ENCODE measurements at places on chromosomes 1 and 21.
A peak's percentile ranks its signal among the peaks of the same experiment; 100 is the strongest.

GRCh38 chr1:218493986-218494385 lies 148.8 kb downstream of the TGFB2 start:
- DNase-seq: no peak

GRCh38 chr1:14486401-14487201 lies 111.9 kb upstream of the KAZN start:
- no peak for DNase-seq

- no peak for DNase-seq
These were observed 738 bp upstream of the GPR161 start for GRCh38 chr1:168137515-168137821.

- no peak for DNase-seq
These were observed 21.4 kb upstream of the LSM10 start for GRCh38 chr1:36419140-36419539.

DNA sequence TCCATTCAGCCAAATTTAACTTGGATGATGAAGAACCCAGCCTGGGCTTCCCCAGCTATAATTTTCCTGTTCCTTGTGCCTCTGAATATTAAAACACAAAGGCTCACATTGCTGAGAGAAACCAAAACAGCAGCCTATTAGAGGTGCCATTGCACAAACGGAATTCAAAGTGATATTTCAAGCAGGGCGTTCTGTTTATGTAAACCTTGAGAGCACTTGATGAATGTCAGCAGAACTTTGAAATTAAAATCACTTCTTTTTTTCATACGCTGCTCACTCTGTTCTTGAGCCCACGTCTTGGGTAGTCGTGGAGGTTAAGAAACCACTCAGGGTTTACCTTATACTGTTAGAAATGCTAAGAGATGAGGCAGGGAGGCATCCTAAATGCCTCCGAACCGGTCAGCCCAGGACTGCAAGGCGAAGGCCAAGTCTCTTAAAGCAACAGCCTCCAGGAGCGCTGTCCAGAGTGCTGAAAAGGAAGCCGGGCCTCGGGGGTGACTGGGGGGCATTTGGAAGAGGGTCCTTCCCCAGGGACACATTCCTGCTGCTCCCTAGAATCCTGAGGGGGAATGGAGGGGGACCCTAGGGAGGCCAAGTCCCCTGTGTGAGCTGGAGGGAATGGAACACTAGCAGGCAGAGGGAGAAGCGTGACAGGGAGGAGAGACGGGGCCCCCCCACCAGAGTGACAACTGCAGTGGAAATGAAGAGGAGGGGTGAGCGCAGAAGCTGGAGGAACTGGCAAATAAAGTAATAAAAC lies 154.8 kb upstream of the VAMP3 start:
- DNase-seq: no peak

DNA sequence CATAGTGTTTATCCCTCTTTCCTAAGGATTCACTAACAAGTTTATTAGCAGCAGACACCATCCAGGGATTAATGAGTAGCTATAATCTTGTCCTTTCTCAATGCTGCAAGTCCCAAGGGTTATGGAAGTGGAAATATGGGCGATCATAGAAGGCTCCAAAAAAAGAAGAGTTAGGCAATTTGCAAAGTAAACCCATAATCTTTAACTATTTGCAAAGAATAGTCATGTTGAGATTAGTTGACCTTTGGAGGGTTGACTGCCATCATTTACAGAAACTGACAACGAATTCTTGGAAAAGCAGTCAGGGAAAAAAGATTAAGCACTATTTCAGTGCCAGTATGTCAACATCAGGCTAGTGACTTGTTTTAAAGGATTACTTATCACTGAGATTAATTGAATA lies 169.9 kb downstream of the KCNT2 start:
- DNase-seq: no peak

GRCh38 chr1:117241512-117241911 lies 30.8 kb upstream of the VTCN1 start:
- no peak for DNase-seq

- no peak for DNase-seq
These were observed 121.2 kb downstream of the ADGRL2 start for GRCh38 chr1:81921851-81922462.

DNA sequence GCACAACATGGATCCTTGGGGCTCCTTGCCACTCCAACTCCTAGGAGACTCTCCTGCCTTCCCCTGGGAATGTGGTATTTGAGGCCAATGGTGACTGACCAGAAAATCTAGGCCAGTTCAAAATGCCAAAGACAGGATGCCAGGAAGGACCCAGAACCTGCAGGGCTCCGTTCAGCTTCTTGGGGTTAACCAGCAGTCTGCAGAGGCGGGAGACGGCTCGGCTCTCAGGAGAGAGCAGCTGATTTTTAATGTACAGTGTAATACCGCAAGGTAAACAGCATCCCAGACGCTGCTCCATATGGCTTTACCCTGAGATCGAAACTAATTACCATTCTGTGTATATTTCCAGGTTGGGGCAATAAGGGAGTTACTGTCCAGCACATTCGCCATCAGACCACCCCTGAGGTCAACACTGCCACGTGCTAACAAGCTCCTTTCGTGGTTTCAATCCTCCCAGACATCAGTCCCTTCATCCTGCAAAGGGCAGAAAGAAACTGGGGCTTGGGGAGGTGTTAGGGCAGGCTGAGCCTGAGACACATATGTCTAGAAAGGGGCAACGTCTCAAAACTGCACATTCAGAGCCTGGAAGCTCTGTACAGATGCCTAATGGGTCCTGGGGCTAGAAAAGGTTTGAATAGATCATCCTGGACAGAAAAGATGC lies 16.7 kb downstream of the ITPKB start:
- DNase-seq: no peak

DNA sequence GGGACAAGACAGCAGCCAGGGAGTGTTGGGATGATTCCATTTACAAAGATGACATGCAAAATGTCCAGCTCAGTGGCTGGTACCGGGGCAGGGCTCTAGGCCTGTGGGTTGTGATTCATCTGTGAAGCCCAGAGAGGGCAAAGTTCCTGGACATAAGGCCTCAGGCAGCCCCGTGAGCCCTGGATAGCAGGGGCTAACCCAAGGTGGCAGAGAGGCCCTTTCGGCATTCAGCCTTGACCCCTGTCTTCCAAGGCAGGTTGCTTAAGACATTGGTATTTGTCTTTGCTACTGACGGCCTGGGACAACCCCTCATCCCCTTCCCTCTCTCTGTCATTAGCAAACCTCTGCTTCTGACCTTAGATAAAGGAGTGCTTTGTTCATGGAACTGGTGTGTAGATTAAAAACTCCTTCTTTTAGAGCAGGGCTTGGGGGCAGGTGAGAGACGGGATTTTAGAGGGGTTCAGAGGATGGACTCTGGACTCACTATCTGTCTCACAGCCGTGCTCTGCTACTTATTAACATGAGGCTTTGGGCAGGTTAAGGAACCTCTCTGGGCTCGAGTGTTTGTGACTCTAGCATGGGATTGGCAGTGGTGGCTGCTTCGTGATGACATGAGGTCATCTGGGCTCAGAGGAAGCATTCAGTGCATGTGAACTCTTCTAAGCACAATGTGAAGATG lies 36.3 kb downstream of the TMEM51 start:
- DNase-seq: no peak

GRCh38 chr1:174654560-174654959 lies 206.8 kb downstream of the GPR52 start:
- DNase-seq: no peak

DNA sequence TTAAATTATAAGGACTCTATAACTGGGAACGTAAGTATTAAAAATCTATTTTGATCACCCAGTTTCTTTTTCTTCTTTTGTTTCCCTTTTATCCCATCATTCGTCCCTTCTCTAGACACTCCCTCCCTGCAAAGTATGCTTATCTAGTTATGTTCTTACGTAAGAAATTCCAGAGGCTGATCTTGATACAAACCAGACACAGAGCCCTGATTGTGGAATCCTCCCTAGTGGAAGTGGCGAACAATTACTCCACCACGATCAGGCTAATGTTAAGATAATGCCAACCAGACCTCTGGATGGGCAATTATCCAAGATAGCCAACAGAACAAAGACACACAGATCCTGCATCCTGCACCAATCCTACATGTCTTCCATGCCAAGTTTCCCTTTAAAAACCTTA lies 1557.4 kb downstream of the PLA2G4A start:
- DNase-seq: no peak

GRCh38 chr1:172383536-172383935 lies 36.9 kb upstream of the C1orf105 start:
- DNase-seq: no peak

DNA sequence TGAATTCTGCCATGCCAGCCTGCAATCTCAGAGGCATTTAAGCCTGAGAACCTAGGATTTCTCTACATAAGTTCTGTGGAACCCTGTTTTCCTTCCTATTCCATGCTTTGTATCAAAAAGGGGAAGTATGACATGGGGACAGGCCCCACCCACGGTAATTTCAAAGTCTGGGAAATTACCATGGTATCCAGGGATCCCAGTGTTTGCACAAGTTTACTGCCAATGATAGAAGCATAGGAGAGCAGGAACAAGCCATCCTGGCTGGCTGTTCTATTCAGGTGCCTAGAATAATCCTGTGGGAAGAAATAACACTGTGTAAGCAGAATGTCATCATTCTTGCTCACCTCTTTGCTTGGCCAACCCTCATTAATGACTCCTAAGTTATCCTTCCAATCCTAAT lies 53.8 kb upstream of the ATP1B1 start:
- no peak for DNase-seq

DNA sequence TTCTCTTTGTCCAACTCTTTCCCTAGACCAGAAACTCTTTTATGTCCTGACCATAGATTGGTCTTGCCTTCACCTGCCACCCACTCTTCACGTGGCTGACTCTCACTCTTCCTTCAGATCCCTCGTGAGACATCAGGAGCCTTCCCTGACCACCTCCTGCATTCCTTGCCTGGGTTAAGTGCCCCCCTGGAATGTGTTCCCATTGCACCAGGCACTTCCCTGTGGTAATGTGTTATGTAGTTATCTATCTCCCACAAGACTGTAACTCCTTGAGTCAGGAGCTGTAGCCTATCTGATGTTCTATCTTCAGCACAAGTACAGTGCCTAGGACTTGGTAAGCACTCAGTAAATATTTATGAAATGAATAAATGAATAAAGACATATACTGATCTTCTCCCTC lies 111.2 kb upstream of the CTTNBP2NL start:
- no peak for DNase-seq

DNA sequence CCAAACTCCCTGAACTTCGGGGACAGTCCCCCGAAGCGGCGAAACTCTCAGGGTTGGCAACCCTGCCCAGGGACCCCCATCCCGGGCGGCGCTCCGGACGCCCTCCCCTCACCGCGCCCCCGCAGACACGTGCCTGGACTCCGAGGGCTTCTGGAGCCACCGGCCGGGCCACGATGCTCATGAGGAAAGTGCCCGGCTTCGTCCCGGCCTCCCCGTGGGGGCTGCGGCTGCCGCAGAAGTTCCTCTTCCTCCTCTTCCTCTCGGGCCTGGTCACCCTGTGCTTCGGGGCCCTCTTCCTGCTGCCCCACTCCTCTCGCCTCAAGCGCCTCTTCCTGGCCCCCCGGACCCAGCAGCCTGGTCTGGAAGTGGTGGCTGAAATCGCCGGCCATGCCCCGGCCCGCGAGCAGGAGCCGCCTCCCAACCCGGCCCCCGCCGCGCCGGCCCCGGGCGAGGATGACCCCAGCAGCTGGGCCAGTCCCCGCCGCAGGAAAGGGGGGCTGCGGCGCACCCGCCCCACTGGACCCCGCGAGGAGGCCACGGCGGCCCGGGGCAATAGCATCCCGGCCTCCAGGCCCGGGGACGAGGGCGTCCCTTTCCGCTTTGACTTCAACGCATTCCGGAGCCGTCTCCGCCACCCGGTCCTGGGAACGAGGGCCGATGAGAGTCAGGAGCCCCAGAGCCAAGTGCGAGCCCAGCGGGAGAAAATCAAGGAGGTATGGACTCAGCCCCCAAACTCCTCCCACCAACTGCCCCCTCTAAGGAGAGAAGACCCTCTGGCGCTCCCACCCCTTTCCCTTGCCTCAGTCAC lies 1.2 kb downstream of the MAN1C1 start:
- peak; percentile 25 for DNase-seq

DNA sequence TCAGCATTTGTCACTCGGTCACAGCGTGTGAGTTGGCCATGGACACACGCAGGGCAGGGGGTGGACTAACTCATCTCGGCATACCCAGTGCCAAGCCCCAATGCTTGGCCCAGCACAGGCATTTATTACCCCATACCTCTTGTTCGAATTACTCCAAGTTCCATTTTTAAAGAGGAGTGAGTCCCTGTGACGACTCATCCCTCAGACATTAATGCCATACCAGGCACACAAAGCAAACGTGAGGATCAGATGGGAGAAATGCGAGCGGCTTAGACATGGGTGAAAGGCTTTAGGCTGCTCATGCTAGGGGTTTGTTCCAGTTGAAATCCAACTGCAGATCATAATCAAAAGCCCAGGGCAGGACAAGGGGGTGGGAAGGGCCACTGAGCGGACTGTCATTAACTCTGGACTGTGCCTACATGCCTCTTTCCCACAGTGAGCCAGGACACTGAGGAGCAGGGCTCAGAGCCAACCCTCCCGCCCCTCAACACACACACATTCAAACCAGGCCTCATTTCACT lies 118.5 kb upstream of the NGF start:
- no peak for DNase-seq

GRCh38 chr1:32275424-32275823 lies 16.5 kb upstream of the HDAC1 start:
- no peak for DNase-seq

DNA sequence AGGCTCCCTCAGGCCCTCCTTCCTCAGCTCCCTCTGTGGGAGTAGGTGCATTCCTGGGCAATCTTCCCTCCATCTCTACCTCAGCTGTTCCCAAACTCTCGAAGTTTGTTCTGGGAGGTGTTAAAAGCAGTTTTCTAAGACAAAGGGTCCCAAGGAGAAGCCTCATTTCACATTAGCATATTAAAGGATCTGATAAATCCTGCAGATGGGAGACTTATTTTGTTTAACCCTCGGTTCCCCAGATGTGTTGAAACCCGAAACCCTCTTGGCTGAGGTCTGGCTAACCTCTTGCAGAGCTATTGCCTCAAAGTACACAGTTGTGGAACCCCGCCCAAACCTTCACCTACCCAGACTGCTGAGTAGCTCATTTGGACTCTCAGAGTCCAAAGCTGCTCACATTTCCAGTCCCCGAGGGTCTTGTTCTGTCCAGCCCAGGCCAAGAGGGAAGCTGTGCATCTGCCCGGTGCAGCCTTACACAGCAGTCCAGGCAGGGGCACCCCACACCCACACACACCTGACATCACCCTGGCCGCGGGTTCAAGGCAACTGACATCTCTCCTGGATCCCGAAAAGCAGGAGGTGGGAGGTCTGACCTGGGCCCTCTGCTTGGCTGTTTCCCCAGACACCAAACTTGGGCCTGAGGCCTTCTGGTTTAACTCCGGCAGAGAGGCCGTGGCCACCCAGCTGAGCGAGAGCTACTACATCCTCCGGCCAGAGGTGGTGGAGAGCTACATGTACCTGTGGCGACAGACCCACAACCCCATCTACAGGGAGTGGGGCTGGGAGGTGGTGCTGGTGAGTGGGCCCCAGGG lies 19.5 kb upstream of the SELENON start:
- DNase-seq: no peak
